ENCODE measurements at places on chromosomes 16 and 17.

- peaks cover 21% of the 10 kb centered on the region for H3K27me3 ChIP-seq
- DNase-seq, result no peak
- H3K4me1 ChIP-seq, result peaks cover 4% of the 10 kb centered on the region
- no peaks in the 10 kb centered on the region for H3K36me3 ChIP-seq
- H3K4me3 ChIP-seq, result no peak overlapping the region
Measured at GRCh38 chr16:48112600-48112999, 43.2 kb downstream of the ABCC12 start.

- H3K4me1 ChIP-seq, result no peaks in the 10 kb centered on the region
- H3K27me3 ChIP-seq, result peaks cover 40% of the 10 kb centered on the region
- H3K27ac ChIP-seq, result no peak within 1 kb of the TSS
- no peaks in the 10 kb centered on the region for H3K36me3 ChIP-seq
- no peak within 1 kb of the TSS for H3K4me3 ChIP-seq
Measured at GRCh38 chr17:74712756-74713155, at the start of gene CD300LF. CD300LF (minus strand) TSS chr17:74712923; CDS start chr17:74712866, 57 bp downstream.

DNA sequence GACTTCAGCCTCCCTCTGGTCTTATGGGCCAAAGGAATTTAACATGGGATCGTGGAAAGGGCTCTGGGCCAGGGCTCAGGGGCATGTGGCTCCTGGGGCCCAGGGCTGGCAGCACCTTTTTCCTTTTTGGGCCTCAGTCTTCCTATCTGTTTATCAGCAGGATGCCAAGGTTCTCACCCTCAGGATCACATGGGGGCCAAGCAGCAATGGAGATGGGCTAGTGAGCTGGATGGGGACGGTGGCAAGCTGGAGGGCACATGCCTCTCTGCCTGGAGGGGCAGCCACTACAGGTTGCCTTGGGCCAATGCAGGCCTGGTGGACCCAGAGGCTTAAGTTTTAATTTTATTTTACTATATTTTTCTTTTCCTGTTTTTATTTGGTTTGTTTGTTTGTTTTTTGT lies 95.4 kb downstream of the CYLD start:
- no peaks in the 10 kb centered on the region for H3K36me3 ChIP-seq
- DNase-seq, result no peak
- H3K4me3 ChIP-seq, result no peak overlapping the region
- H3K27me3 ChIP-seq, result peaks cover 26% of the 10 kb centered on the region

- DNase-seq, result no peak
- no peak within 1 kb of the TSS for H3K27ac ChIP-seq
- peak within 1 kb of the TSS; percentile 82 for H3K4me3 ChIP-seq
- H3K36me3 ChIP-seq, result no peaks in the 10 kb centered on the region
Measured at GRCh38 chr16:80804526-80805383, at the start of gene CDYL2. CDYL2 (minus strand) TSS chr16:80804598; CDS start chr16:80804173, 425 bp downstream.
